ENCODE measurements at places on chromosomes 6 and 20.

- no peak for DNase-seq
Observed at GRCh38 chr20:8155229-8155628, 23.2 kb downstream of the PLCB1 start.

DNA sequence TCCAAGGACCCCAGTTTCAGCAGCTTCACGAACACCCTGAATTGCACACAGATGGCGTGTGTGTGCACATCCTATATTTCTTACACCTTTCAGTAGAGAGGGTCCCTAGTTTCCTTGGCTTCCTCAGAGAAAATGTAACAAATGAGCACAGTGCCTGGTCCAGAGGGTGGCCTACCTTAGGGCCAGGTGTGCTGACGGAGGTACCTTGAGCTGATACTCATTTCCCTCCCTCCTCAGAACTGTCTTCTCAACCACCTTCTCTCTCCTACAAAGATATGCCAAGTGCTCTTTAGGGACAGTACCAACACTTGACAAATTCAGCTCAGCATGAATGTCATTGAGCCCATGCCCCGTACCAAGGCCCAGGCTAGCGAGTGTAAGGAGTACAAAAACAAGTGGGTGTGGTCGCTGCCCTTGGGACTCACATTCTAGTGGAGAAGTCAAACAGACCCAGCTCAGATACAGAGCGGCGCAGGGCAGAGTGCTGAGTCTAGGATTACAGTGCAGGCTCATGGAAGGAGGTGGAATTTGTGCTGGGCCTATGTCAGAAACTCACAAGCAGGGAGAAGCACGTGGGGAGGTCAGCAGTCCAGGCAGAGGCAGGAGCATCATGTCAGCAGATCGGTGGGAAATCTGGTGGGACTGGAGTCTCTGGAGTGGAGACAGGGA is 9.6 kb upstream of the BPHL start:
- no peak for DNase-seq

- DNase-seq = peak; percentile 49
Observed at GRCh38 chr6:15870333-15871043, 207.7 kb upstream of the DTNBP1 start.

DNA sequence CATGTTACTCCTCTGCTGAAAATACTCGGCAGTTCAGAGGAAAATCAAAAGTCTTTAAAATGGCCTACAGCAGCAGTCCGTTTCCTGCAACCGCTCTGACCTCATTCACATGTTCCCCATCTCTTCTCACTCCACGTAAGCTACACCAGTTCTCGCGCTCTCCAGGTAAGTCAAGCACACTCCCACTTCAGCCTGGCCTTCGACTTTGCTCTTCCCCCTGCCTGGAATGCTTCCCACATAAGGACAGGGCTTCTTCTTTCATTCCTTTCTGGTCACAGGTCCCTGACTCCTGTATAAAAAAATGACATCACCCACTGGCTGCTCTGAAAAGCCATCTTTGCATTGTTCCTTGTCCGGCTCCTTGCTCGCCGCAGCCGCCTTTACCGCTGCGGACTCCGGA is 42.7 kb downstream of the MGME1 start:
- DNase-seq = no peak

- no peak for DNase-seq
Observed at GRCh38 chr6:148735989-148736388, 10.8 kb upstream of the UST start.

DNA sequence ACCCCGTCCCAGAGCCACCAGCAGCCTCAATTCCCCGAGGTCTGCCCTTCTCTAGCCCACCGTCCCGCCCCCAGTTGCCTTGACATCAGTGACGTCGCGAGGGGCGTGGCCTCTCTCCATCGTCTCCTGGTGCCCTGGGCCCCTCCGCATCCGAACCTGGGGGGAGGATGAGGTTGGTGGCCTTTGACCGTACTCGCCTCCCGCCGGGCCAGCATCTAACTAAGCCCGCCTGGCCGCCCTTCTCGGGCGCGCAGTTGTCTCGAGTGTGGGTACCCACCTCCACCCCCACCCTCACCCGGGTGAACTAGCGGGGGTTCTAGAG is 5.5 kb upstream of the ARMC12 start:
- peak; percentile 97 for DNase-seq

DNA sequence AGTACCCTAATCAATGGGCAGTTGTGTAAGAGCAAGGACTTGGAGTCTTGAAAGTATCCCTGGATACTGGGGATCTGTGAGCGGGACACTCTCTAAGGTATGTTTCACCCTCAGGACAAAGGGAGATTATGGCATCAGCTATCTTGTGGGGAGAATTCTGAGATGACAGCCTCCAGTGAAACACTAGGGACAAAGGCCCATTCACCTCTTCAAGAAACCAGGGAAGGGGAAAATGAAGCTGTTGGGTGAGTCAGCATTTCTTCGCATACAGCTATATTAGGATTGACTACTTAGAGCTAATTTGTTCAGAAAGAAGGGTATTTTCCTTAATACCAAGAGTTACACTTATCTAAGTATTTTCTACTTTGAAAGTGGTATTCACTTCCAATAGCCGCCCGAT is 35.9 kb downstream of the OPN5 start:
- DNase-seq = no peak

GRCh38 chr6:15368186-15368585 is 122.3 kb downstream of the JARID2 start:
- DNase-seq = no peak

DNA sequence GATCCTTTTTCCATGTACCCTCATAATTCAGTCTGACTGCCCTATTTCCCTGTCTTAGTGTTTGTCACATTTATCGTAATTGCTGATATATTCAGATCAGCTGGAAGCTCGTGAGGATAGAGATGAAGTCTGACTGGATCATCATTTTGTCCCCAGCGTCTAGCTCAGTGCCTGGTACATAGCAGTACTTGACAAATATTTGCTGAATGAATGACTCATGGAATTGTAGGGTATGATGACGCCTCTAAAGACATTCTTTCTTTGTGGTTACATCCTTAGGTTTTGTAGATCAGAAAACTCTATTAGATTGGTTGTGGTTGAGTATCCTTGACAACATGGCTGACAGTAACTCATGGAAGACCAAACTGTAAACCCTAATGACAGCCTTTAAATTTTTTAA is 68.9 kb downstream of the MTHFD1L start:
- no peak for DNase-seq

GRCh38 chr20:18857640-18858039 is 44.1 kb downstream of the SCP2D1 start:
- DNase-seq = no peak

- no peak for DNase-seq
Observed at GRCh38 chr20:12153628-12154027, 235.9 kb downstream of the BTBD3 start.

GRCh38 chr20:1803061-1803931 is 91.9 kb upstream of the SIRPA start:
- DNase-seq = peak; percentile 79

DNA sequence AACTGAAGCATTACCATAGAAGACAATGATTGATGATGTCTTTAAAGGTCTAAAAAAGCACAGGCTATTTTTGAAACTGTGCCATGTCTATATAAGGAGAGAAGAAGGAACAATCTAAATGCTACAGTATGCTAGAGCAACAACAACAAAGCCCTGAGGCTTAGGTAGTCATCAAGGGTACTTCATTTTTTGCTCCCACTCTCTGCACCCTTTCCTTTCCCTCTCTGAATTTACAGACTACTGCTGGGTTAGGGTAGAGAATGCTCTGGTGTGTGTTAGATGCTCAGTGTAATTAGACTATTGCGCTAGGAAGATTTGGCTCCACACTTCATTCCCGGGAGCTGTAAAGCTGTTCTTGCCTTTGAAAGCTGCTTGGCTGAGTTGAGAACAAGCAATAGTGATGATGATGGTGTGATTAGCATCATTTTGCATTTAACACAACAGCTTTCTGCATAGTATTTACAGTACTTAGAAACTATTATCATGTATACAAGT is 1262.5 kb upstream of the CITED2 start:
- DNase-seq = no peak

DNA sequence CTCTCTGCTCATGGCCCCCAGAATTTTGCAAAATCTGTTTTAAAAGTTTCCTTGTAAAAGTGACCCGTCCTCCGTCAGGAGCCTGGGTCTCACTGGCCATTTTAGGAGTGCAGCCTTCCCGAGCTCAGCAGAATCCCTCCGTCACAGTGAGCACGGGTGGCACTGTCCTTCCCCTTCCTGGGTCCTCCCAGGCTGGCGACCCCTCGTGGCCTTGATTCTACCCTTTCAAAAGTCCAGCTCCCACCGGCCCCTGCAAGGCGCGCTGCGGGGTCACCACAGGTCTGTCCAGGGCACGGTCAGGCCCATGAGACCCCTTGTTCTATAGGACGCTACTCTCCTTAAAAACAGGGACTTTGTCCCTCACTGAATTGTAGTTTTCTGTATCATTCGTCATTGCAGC is 112.7 kb downstream of the PSMB1 start:
- no peak for DNase-seq

GRCh38 chr6:118667988-118668387 is 16.6 kb upstream of the CEP85L start:
- DNase-seq = no peak

DNA sequence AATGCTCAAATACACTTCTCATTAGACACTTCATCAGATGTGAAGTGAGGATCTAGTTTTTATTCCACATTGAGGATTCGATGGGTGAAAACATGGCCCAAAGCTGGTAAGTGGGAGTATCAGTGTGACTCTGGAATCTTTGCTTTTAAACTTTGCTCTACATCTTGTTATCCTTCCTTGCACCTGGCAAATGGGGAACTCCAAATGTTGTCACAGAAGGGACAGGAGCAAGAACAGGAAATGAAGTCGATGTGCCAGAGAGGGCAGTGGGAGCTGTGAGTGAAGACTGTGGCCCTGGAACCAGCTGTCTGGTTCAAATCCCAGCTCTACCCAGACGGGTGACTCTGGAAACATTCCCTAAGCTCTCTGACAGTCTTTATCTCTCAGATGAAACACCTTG is 86.7 kb upstream of the AGPAT4 start:
- no peak for DNase-seq

- DNase-seq = no peak
Observed at GRCh38 chr6:168542301-168542700, 101.3 kb downstream of the SMOC2 start.

DNA sequence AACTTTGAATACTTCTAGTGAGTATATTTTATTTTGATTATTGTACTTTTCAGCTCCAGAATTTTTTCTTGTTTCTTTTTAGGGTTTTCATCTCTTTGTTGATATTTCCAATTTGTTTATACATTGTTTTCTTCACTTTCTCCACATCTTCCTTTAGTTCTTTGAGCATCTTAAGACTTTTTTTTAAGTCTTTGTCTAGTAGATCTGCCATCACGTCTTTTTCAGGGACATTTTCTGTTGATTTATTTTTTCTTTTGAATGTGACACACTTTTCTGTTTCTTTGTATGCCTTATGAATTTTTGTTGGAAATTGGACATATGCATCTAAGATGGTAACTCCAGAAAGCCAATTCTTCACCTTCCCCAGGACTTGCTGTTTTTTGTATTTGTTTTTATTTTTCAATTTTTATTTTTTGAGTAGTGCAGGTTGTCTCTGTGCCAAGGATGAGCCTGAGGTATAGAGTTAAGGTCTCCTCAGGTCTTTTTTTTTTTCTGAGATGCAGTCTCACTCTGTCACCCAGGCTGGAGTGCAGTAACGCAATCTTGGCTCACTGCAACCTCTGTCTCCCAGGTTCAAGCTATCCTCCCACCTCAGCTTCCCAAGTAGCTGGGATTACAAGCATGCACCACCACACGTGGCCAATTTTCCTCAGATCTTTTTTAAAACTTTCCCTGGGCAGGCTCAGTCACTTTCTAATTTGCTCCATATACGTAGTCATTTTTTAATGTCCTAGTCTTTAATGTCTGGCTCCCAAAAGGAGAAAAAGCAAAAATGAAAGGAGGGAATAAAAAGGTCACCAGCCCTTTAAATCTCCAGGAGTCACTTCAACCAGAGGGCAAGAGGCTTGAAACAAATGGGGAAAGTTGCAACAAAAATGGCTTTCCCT is 6.7 kb upstream of the CMTR1 start:
- DNase-seq = no peak

- peak; percentile 42 for DNase-seq
Observed at GRCh38 chr6:158654960-158655489, 5.2 kb downstream of the SYTL3 start.

GRCh38 chr6:104506429-104506828 is 353.3 kb downstream of the HACE1 start:
- no peak for DNase-seq

- no peak for DNase-seq
Observed at GRCh38 chr6:141598487-141598886, 534.2 kb upstream of the GJE1 start.

- DNase-seq = no peak
Observed at GRCh38 chr6:108746836-108747575, 101.2 kb upstream of the ARMC2 start.

- no peak for DNase-seq
Observed at GRCh38 chr20:56845546-56846086, 216.5 kb downstream of the TFAP2C start.

DNA sequence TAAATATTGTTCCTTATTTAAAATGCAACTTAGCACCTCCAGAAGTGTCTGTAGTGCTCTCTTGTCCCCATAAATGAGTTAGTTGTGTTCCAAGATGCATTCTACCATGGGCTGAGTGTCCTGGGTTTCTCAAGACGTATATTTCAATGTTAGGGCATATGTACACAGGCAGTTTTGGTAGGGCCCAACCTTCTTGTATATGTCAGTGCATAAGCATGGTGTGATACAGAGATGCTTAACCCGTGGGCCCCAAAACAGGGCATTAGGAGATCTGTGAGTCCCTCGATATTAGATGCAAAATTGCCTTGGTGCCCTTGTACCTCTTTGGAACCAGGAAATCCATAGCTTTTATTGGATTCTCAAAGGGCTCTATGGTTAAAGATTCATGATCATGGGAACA is 91.5 kb upstream of the HIVEP1 start:
- no peak for DNase-seq

GRCh38 chr6:7438011-7438410 is 48.4 kb downstream of the RIOK1 start:
- no peak for DNase-seq

- no peak for DNase-seq
Observed at GRCh38 chr6:100658486-100658885, 193.8 kb upstream of the SIM1 start.

- DNase-seq = peak; percentile 78
Observed at GRCh38 chr6:99467509-99468106, 42.5 kb upstream of the PNISR start.

GRCh38 chr6:120355822-120356221 is 978.5 kb downstream of the TBC1D32 start:
- no peak for DNase-seq

DNA sequence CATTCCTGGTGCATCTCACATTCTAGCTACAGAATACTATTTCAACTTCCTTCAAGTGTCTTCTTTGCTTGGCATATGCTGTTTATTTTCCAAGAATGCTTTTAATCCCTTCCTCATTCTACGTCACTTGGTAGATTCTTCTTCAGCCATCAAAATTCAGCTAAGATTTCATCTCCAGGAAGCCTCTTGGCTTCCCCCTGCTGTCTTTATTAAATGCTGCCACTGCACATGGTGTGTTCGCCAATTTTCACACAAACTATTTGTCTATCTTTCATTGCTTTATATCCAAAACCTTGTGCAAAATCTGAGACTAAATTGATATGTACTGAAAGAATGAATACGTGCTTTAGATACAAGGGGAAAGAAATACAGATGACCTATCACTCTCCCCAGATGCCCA is 253.0 kb downstream of the RFPL4B start:
- no peak for DNase-seq

Measured in hematopoietic multipotent progenitor cell treated with erythropoietin and hydrocortisone succinate and interleukin-3 and kit ligand, for 6 days (in vitro differentiated cells).